ENCODE measurements at places on chromosomes 3 and 15.

GRCh38 chr15:94395640-94396039 is 164.3 kb downstream of the MCTP2 start:
- DNase-seq = no peak

- DNase-seq = no peak
These were observed 177.5 kb downstream of the TLE3 start for GRCh38 chr15:69920221-69920620.

GRCh38 chr3:170734043-170734734 is 135.8 kb downstream of the RPL22L1 start:
- DNase-seq = no peak

GRCh38 chr15:57463360-57463759 is 87.1 kb downstream of the CGNL1 start:
- no peak for DNase-seq

GRCh38 chr15:91253605-91254004 is 153.5 kb downstream of the SV2B start:
- DNase-seq = no peak

DNA sequence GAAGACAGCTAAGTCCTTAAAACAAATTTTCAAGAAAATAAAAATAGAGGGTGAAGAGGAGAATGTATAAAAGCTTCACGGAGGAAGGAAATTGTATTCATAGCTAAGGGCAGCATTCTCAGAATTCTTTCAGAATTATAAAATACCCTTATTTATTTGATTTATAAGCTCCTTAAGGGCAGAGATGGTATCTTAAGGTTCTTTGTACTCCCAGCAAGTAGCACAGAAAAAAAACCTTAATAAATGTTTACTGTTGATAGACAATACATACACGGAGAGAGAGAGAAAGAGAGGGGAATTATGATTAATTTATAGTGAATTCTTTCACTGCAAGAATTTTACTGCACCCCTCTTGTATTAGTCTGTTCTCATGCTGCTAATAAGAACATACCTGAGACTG is 375.6 kb upstream of the CCDC54 start:
- DNase-seq = no peak
